Mesothelial cell of epicardium (in vitro differentiated cells): ENCODE measurements at places on chromosomes 11 and 22. TPM values are rescaled to one million over a fixed set of nuclear protein-coding genes. Genes with fewer than 3 reads are reported as not detected.

DNA sequence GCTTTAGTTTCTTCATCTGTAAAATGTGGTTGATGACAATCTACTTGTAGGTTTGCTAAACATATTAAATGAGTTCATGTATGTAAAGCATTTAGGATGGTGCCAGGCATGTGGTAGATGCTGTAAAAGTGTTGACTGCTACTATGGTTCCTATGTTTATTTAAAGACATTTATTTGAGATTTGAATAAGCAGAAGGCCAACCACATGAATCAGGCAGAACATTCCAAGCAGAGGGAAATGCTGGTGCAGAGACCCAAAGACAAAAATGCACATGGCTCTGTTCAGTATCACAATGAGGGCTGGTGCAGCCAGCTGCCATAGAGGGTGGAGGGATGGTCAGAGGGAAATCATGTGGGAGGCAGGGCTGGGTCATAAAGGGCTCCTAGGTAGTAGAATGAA lies 156.2 kb upstream of the PDGFD start:
- no peaks in the 10 kb centered on the region for H3K36me3 ChIP-seq
- DNase-seq, result no peak
- no peaks in the 10 kb centered on the region for H3K27me3 ChIP-seq
- H3K4me3 ChIP-seq, result no peak overlapping the region
- H3K4me1 ChIP-seq, result no peaks in the 10 kb centered on the region

DNA sequence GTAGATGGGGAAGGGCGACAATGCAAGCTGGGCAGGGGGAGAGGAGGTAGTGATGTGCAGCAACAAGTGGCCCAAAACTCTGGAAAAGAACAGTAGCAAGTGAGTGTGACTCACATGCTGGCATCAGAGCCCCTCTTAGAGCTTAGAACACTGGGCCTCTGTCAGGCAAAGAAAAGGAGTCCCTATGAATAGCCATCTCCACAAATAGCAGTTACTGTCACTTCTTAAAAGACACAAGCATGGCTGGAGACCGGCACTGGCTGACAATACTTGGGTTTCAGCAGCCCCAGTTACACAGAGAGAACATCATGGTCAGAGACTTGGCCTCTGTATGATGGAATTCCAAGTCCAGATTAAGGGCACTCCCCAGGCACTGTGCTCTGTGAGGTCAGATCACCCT lies 58.2 kb downstream of the PRCP start:
- no peak overlapping the region for H3K4me3 ChIP-seq
- H3K36me3 ChIP-seq, result peaks cover 12% of the 10 kb centered on the region
- H3K27me3 ChIP-seq, result no peaks in the 10 kb centered on the region
- H3K4me1 ChIP-seq, result no peaks in the 10 kb centered on the region
- H3K27ac ChIP-seq, result no peak overlapping the region
- no peak for DNase-seq

The INS gene
- not detected in 3 replicates for total RNA-seq

The LARGE2 gene
- 5.0 to 6.0 TPM (median 5.2 TPM) in 3 replicates for total RNA-seq

DNA sequence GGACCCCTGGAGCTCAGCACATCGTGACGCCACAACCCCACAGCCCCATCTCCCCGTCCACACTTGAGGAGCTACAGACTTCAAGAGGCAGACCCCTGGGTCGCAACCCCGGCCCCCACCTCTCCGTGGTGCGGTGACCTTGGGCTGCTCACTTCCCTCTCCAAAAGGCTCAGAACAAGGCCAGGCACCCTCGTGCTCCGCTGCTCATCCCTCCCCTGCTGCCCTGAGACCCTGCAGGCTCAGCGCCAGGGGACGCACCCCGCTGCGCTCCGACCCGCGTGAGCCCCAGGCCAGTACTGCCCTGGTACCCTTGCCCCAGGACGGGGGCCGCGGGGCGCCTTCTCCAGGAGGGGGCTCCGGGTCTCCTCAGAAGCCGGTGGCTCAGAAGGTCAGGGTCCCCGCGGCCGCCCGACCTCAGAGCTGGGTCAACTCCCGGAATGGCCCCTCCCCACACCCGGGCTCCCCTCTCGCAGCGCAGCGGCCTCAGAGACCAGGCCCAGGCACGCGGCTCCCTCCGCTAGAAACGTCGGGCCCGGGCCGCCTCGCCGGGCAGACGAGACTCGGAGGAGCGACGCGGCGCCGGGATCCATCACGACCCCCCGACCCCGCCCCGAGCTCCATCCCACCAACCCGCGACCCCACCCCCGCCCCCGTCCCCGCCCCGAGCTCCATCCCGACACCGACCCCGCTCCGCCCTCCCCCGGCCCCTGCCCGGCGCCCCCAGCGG lies 563 bp downstream of the GATD1 start:
- peak; percentile 67 for DNase-seq
- peak overlapping the region; percentile 73 for H3K4me3 ChIP-seq
- no peaks in the 10 kb centered on the region for H3K36me3 ChIP-seq
- peak overlapping the region; percentile 59 for H3K27ac ChIP-seq

GRCh38 chr11:94186342-94187203 lies 57.9 kb downstream of the PANX1 start:
- H3K4me1 ChIP-seq, result peaks cover 24% of the 10 kb centered on the region
- H3K27me3 ChIP-seq, result no peaks in the 10 kb centered on the region
- H3K36me3 ChIP-seq, result peaks cover 24% of the 10 kb centered on the region
- DNase-seq, result no peak
- H3K4me3 ChIP-seq, result no peak overlapping the region

- H3K4me1 ChIP-seq, result no peaks in the 10 kb centered on the region
- H3K4me3 ChIP-seq, result no peak overlapping the region
- H3K36me3 ChIP-seq, result peaks cover 9% of the 10 kb centered on the region
- no peaks in the 10 kb centered on the region for H3K27me3 ChIP-seq
These were observed 33.6 kb downstream of the TBC1D22A start for GRCh38 chr22:46795845-46796565.

- no peaks in the 10 kb centered on the region for H3K27me3 ChIP-seq
- H3K36me3 ChIP-seq, result no peaks in the 10 kb centered on the region
- H3K27ac ChIP-seq, result no peak within 1 kb of the TSS
- DNase-seq, result no peak
- no peaks in the 10 kb centered on the region for H3K4me1 ChIP-seq
These were observed at the start of gene VSTM5 for GRCh38 chr11:93850594-93851018. Gene VSTM5 (minus strand): TSS chr11:93850618. CDS start chr11:93850502, 116 bp downstream.
